ENCODE measurements at places on chromosomes 4 and X. TPM values are rescaled to one million over a fixed set of nuclear protein-coding genes. Genes with fewer than 3 reads are reported as not detected.

DNA sequence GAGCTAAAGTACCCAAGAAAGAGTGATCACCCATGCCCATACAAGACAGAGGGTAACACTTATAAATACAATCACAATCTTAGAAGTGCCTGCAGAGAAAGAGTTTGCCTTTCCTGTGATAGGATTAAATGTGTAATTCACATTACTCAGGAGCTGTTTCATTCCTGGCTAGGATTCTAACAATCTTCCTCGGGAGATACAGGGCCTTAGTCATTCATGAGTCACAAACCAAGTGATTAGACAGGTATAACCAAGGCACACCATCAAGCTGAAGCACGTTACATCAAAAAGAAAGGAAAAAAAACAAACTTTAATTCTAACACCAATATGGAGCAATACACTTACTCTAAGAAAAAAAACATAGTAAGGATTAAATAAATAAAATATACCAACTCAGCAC lies 14.9 kb downstream of the ABCG2 start:
- no peak for DNase-seq

GRCh38 chrX:111519215-111519614 lies 7.8 kb downstream of the SERTM2 start:
- no peak for DNase-seq

The LANCL3 gene
- total RNA-seq: 0.14 TPM

DNA sequence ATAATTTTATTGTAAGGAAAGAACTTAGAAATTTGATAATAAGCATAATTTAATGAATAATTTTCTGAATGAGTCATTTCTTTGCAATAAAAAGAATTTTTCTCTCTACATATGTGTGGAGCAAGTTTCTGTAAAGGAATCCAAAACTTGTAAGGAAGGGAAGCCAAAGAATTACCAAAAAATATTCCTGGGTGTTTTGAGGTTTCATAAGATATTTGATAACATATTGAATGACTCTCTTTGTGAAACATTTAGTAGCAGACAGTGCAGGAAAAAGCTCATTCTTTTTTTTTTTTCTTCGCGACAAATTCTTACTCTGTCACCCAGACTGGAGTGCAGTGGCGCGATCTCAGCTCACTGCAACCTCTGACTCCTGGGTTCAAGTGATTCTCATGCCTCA lies 469.0 kb upstream of the MAGEB2 start:
- no peak for DNase-seq

GRCh38 chr4:7307394-7308099 lies 115.2 kb downstream of the SORCS2 start:
- DNase-seq: no peak

DNA sequence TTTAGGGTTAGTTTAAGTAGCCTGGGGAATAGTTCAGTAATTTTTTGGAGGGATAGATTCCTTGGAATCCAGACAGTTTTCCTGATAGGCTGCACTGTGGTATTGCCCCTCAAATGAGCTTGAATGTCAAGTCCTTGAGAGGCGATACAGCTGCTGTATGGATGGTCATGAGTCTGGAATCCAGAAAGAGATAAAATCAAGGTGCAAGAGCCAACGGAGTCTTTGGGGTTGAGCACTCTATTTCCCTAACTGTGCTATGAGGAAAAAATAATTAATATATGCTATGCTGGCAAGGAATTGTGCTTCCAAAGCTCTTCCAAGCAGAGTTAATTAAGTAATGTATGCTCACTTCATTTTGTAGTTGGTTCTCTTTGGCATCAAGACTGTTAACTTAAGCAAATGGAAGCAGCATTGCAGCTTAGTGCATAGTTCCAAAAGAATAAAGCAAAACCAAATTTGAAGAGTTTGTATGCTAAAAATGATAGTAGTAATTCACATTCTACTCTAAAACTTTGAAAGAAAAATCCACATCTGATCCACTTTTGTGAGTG lies 48.8 kb downstream of the LIMCH1 start:
- DNase-seq: no peak

- no peak for DNase-seq
Measured at GRCh38 chr4:170724191-170724590, 634.4 kb upstream of the AADAT start.
